ENCODE measurements at places on chromosomes 12 and 14.

DNA sequence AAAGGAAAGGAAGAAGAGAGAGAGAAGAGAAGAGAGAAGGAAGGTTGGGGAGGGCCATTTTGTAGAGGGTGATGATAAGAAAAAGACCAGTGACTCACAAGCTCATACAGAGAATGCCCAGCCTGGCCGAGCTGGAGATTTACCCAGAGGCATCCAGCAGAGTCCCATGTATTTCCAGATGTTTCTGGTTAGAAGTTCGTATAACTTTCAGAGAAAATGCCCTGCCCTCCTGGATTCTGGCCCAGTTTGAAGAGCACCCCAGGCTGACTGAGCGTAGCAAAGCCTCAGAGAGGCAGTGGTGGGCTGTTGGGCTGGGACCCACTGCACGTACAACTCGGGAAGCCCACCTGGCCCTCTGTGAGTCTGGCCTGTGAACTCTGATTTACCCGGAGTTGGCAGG lies 221.8 kb downstream of the SLC41A2 start:
- no peak for DNase-seq

DNA sequence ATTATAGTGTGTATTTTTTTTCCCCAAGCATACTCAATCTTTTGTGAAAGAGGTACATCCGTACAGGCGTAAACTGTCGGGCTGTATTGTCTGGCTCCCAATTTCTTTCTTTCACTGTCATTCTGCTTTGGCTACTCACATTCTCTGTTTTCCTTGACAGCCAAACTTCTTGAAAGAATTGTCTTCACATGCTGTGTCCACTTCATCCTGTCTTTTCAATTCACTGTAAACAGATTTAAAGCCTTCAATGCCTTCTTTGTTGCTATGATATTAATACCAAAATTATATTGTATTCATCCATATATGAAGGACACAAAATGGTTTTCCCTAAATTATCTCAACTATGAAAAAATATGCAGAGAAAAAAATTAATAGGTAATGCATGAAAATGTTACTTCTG lies 6.0 kb upstream of the ATP23 start:
- DNase-seq, result no peak

- no peak for DNase-seq
Observed at GRCh38 chr14:31492759-31493498, 5.1 kb upstream of the GPR33 start.

DNA sequence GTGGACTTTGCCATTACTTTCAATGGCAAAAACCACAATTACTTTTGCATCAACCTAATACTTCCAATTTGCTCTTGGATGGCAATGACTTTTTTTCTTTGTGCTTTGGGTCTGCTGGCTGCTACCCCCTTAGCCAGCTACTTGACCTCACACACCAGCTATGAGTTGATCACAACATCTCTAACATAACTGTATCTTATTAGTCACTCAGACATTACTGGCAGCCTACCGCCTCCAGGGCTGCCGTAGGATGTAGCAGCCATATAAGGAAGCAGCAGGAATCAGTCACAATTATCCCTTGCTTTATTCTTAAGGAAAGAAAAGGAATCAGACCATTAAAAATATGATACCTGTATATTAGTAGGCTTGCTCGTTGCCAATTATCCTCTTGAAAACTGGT lies 260.5 kb downstream of the ADAMTS20 start:
- no peak for DNase-seq

- no peak for DNase-seq
Observed at GRCh38 chr14:53596853-53597525, 359.6 kb downstream of the BMP4 start.

DNA sequence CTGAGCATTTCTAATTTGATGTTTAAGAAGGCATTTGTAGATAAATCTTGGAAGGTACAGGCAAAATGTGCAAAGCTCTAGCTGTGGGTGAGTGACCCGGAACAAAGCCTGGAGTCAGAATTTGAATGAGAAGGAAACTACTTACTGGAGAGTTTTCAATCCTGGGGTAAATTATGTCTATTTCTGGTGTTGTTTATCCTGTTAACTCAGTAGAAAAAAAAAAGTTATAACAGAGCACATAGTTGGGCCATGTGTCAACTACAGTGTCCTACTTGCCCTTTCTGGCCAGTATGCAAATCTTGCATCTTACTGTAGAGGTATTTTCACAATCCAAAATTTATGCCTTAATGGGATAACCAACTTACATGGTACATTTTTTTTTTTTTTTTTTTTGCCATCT lies 182.3 kb downstream of the SYNE2 start:
- DNase-seq, result no peak

DNA sequence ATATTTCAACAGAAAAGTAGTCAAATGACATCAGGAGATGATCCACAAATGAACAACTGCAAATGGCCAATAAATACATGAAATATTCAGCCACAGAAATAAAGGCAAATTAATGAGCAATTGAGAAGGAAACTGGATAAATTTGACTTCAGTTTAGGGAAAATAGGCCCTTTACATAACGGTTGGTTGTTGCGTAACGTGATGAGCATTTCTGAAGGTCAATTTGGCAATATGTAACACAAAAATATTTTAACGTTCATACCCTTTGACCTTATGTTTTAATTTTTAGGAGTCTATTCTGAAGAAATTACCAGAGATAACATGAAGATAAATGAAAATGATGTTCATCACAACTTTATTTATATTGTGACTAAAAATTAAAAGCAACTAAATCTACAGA lies 14.7 kb upstream of the MSRB3 start:
- DNase-seq, result no peak

- peak; percentile 85 for DNase-seq
Observed at GRCh38 chr14:102516531-102517391, 7.2 kb upstream of the ANKRD9 start.

- no peak for DNase-seq
Observed at GRCh38 chr12:116528065-116528464, 31.1 kb upstream of the MAP1LC3B2 start.

GRCh38 chr14:100065942-100066574 lies 836 bp downstream of the EVL start:
- peak; percentile 68 for DNase-seq

- no peak for DNase-seq
Observed at GRCh38 chr12:108394196-108394595, 55.1 kb upstream of the CMKLR1 start.

DNA sequence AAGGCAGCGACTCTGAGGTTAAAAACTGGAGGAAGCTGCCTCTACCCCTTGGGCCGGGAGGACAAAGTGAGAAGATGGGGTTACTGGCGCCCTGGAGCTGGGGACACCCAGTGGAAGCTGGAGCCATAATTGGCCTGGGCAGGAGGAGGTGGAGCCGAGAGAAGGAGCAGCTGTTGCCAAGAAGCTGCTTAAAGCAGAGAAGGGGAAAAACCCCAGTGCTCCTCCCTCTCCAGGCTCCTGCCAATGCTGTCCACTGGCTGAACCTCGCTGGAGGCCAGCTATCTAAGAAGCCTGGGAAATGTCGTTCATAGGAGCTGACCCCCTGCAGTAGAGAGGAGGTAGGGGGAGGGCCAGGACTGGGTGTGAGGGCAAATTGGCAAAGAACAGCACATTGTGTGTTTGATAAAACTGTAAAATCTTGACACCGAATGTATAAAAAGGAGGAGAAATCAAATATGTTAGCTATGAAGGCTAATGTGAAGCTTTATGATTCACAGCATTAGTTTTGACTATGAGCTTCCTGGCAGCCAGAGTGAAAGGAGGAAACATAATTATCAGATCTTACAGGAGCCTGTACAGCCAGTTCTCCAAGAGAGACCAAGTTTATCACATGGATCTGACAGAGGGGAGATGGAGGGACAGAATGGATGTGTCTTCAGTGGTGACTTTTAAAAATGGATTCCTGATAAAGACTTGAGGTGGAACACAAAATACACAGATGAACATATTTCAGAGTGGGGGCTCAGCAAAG lies 9.5 kb downstream of the HHIPL1 start:
- DNase-seq, result no peak

- no peak for DNase-seq
Observed at GRCh38 chr12:32478166-32478565, 78.8 kb downstream of the FGD4 start.

Data from activated naive CD4-positive, alpha-beta T cell treated with anti-CD3 and anti-CD28 coated beads, Interleukin-2, amount 50 U/mL, for 72 hours (primary cell).